ENCODE measurements at places on chromosomes 13 and 19.

DNA sequence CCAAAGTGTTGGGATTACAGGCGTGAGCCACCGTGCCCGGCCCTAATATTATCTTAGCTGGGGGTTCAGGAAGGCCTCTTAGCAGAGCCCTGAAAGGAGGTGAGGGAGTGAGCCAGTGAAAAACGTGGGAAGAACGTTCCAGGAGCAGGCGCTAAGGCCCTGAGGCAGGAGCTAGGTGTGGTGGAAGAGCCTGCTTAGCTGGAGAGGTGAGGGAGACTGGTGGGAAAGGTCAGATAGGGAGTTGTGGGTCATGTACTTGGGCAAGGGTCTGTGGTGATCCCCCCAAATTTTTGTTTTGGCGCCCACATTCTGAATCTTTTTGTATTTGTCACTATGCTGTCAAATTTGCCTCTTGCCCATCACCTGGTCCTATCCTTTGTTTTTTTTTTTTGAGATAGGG is 5.1 kb upstream of the INAFM1 start:
- DNase-seq = no peak

- DNase-seq = no peak
These were observed 18.4 kb downstream of the CYTH2 start for GRCh38 chr19:48487544-48487943.

GRCh38 chr19:42097461-42097860 is 21.5 kb downstream of the ZNF574 start:
- DNase-seq = no peak

- no peak for DNase-seq
These were observed 96.8 kb upstream of the KLF12 start for GRCh38 chr13:74230984-74231501.

DNA sequence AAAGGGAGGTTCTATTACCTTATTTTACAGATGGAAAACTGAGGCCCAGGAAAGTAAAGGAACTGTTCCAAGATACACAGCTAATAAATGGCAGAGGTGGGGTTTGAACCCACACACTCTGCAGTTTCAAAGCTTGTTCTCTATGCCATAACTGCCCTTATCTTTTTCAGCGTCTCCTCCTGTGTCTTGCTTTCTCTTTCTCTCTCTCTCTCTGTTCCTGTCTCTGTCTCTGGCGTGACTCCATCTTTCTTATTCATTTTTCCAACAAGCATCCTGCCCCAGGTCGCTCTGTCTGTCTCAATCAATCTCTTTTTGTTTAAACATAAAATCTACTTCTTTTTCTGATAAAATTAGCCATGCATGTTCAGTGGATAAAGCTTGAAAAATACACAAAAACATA is 3.2 kb upstream of the IFNL4 start:
- no peak for DNase-seq

GRCh38 chr13:33249894-33250293 is 35.7 kb downstream of the STARD13 start:
- no peak for DNase-seq

- no peak for DNase-seq
These were observed 11.2 kb downstream of the KDM4B start for GRCh38 chr19:4980067-4980466.

- peak; percentile 68 for DNase-seq
These were observed 49.8 kb upstream of the GTF3A start for GRCh38 chr13:27374650-27375049.

DNA sequence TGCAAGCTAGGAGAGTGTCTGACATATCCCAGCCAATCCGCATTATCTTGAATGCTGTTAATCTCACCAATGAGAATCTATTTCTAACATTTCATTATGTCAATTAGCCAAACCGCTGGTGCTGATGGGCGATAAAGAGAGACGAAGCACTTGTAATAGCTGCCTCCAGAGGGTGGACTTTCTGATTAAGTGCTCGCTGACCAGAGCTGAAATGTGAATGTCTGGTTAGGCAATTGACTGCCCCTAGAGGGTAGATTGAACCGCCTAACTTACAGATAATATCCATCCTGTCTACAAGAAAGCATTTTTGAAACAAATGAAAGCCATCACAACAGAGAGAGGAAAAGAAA is 552 bp upstream of the GRWD1 start:
- DNase-seq = no peak

DNA sequence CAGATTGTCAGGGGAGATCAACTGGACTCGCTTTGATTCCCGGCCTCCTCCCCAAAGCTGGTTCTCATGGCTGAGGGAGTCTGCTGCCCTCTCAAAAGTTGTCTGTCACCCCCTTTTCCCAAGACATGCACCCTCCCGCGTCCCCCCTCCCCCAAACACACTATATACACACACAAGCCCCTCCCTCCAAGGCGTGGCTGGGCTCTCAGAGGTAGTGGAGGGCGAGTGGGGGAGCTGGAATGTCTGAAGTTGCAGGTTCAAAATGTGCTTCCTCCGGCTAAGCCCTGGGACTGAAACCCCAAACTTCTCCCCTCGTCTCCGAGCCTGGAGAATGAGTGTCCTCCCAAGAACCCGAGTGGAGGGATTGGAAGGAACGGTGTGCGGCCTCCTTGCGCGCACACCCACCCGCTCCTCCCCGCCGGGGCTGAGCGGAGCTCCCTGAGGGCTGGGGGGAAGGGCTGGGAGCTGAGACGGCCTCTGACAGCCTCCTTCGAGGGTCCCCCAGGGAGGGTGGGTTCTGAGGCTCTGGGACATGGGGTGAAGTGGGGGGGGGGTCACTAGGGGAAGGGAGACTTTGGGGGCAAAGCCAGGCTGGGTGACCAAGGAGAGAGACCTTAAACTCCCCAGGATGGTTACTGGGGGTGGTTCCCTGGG is 9.9 kb upstream of the MEIS3 start:
- DNase-seq = no peak

Measured in globus pallidus (tissue), 1 donor.